ENCODE measurements at places on chromosomes 1 and 21.

GRCh38 chr21:45332415-45332814, 44.7 kb upstream of the POFUT2 start:
- no peak for DNase-seq

DNA sequence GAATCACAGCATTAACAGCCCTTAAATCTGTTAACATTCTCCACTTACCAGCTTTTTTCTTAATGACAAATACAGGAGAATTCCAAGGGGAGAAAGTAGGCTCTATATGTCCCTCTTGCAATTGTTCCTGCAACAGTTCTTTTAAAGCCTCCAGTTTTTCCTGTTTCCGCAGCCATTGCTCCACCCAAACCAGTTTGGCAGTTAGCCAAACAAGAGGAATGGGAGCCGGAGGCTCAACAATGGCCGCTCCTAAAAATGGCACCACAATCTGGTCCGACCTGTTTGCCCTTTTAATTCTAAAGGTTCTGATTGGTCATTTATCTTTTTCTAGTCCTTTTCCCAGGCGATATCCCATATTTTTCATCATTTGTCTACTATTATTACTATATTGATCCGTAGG, 14.0 kb upstream of the L1TD1 start:
- no peak for DNase-seq

- no peak for DNase-seq
Observed at GRCh38 chr21:30582870-30583269, 7.3 kb downstream of the KRTAP22-2 start.

GRCh38 chr1:201501812-201502510, 5.0 kb downstream of the CSRP1 start:
- DNase-seq, result no peak

GRCh38 chr1:241639623-241640148, 483 bp downstream of the CHML start:
- peak; percentile 2 for DNase-seq

- DNase-seq, result no peak
Observed at GRCh38 chr1:101440485-101440884, 203.7 kb downstream of the S1PR1 start.

DNA sequence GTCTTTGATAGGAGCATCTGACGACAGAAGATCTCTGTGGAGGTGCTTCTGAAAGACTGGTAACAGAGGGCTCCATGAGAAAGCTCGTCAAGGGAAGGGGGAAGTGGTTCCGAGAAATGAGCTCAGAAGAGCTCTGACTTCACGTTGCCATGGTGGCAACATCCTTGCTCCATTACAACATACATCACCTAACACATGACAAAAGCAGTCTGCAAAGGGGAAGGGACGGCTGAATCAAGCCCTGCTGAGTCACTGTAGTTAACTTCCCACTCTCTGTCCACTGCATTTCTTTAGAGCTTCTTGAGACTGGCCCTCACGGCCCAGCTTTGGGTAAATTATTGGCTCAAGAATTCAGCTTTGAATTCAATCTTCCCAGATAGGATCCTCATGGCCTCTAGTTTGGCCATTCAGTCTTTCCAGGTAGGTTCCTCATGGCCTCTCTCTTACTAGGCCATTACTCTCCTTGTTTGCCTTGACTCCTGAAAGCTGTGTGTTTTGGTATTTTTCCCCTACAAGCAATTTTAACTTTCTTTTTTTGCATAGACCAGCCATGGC, 88.0 kb upstream of the ZNF648 start:
- DNase-seq, result no peak

- no peak for DNase-seq
Observed at GRCh38 chr1:246214708-246215509, 292.2 kb downstream of the SMYD3 start.

GRCh38 chr1:159023723-159024122, 14.0 kb downstream of the IFI16 start:
- DNase-seq, result no peak

DNA sequence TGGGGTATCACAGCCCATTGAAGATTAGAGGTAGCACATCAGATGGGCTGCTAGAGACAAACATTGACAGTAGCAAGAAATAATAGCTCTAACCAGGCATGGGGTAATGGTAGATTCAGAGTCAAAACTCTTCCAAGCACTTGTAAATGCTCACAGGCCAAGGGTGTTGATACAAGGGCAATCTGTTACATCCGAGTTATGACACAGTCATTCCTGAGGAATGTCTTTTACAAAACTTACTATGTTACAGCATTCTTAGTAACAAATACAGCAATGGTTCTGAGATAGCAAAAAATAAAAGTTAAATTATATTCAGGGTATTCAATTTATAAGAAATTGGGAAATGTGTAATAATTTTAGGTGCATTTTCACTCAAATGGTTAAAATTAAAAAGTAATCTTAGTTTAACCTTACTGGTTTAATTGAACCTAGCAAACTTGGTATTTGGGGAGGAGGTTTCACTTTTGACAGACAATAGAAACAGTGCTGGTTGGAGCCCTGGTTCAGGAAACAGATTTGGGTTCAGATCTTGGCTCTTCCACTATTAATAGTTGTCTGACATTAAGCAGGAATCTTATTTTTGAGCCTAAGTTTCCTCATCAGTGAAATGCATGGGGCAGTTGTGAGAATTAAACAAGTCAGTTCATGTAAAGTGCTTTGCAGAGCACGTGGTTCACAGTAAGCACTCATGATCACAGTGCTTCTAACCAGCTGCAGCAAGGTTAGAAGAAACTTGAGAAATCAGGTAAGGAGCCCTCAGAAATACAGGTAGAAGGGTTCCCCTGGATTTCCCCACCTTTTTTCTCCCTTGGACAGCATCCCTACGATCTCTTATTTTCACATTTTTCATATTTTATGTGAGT, 4.4 kb downstream of the ST3GAL3 start:
- DNase-seq, result no peak

GRCh38 chr1:113219377-113219776, 146.4 kb downstream of the LRIG2 start:
- no peak for DNase-seq

DNA sequence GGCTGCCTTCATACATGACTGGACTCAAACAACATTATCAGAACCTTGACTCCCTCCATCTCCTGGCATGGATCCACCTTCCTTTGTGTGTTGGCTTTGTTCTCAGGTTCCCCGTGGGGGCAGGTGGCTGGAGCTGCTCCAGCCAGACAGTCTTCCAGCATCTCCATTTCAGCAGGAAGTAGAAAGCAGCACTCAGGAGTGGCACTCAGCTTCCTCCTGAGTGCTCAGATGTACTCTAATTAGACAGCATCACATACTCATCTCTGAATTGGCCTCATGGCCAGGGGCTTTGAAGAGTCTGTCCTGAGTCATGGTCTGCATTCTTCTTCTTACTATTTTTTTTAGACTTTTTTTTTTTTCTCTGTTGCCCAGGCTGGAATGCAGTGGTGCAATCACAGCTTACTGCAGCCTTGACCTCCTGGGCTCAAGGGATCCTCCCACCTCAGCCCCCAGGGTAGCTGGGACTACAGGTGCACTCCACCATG, 27.9 kb downstream of the OVAAL start:
- DNase-seq, result no peak

DNA sequence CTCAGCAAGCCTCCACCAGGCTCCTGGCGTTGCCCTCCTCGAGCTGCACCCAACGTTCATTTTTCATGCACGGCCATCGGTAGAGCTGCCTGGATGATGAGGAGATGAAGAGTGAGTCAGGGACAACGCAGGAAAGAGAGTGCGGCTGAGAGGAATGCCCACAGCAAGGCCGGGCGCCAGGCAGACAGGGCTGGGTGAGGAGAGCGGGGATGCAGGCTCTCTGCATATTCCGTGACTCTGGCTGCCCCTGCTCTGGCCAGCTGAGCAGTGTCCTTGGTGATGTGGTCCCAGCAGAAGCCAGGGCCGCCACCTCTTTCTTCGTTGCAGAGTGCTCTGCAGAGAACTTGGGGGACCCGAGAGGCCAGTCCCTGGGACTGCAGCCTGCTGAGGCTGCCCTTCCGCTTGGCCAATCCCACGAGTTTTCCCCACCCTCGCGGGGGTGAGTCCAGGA, 10.8 kb downstream of the UMODL1 start:
- no peak for DNase-seq

GRCh38 chr1:153375511-153375910, at the start of gene S100A12:
TSS of gene S100A12 (minus strand) at chr1:153375621. CDS start at chr1:153374592, 1,029 bp downstream.
- DNase-seq, result no peak

DNA sequence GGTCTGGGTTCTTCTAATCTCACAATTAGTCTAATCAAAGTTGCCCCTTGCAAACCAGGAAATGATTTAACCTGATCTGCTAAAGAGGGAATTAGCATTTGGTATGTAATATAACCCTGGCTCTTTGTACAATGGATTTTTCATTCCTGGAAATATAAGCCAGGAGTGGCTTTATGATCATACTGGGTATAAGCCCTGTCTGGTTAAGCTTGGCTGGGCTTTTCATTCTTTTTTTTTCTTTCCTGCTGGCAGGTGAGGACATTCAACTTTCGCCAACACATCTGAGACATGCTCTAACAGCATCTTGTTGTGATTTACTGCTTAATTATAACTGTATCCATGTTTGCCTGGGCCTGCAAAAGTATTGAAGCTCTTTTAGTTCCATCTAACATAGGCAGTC, 20.4 kb upstream of the SDE2 start:
- DNase-seq, result no peak

DNA sequence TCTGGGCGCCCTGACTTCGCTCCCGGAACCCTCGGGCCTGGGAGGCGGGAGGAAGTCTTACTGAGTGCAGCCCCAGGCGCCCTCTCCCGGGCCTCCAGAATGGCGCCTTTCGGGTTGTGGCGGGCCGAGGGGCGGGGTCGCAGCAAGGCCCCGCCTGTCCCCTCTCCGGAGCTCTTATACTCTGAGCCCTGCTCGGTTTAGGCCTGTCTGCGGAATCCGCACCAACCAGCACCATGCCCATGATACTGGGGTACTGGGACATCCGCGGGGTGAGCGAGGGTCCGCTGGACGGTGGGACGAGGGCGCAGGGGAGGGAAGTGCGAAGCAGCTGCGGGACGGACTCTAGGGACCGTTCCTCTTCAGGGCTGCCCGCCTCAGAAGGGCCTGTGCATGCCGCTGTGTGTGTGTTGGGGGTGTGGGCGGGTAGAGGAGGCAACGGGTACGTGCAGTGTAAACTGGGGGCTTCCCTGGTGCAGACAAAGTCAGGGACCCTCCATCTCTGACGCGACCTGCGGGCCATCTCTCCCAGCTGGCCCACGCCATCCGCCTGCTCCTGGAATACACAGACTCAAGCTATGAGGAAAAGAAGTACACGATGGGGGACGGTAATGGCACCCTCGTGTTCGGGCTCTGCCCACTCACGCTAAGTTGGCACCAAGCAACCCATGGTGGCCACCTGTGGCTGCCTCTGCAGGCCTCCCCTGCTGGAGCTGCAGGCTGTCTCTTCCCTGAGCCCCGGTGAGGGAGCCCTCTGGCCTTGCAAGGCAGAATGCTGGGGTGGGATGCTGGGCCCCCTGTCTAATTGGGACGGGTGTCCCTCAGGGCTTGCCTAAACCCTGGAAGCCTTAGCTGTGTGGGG, at the start of gene GSTM1:
GSTM1 (plus strand) TSS at position 177 of the 859 bp plus-strand sequence; CDS start at position 234, 57 bp downstream.
- peak; percentile 57 for DNase-seq

DNA sequence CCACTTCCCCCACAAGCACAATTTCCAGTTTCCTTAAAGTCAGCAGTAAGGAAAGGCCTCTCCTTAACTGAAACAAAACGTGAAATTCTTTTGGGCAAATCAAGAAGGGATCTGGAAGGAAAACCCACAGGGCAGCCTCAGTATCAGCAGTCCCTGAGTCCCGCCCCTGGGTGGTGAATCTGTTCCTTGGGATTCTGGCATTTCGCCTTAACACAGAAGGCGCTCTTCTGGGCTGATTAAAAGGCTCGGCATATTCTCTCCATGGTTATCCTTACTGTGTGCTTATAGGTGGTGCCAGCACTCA, 12.2 kb upstream of the RAB4A start:
- no peak for DNase-seq

GRCh38 chr1:181656491-181656890, 173.2 kb downstream of the CACNA1E start:
- no peak for DNase-seq

DNA sequence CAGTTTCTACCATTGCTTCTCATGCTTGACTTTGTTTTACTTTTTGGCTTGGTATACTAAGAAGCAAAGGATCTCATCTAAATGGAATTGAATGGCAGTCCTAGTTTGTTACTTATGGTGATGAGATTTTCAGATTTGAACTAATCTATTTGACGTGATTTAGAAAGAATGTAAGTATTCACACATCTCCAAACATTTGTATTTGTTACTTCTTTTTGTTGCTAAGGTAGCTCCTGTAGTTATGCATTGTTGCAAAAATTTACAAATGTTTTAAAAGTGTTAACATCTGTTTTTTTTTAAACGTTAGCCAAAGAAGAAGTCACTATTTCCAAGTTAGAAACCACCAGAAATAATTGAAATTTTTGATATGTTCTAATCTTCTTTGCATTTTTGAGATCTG, 222.5 kb downstream of the RPS6KC1 start:
- DNase-seq, result no peak

DNA sequence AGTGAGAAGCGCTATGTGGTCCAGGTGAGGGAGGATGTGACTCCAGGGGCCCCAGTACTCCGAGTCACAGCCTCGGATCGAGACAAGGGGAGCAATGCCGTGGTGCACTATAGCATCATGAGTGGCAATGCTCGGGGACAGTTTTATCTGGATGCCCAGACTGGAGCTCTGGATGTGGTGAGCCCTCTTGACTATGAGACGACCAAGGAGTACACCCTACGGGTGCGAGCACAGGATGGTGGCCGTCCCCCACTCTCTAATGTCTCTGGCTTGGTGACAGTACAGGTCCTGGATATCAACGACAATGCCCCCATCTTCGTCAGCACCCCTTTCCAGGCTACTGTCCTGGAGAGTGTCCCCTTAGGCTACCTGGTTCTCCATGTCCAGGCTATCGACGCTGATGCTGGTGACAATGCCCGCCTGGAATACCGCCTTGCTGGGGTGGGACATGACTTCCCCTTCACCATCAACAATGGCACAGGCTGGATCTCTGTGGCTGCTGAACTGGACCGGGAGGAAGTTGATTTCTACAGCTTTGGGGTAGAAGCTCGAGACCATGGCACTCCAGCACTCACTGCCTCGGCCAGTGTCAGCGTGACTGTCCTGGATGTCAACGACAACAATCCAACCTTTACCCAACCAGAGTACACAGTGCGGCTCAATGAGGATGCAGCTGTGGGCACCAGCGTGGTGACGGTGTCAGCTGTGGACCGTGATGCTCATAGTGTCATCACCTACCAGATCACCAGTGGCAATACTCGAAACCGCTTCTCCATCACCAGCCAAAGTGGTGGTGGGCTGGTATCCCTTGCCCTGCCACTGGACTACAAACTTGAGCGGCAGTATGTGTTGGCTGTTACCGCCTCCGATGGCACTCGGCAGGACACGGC, 2.2 kb downstream of the CELSR2 start:
- DNase-seq, result no peak

DNA sequence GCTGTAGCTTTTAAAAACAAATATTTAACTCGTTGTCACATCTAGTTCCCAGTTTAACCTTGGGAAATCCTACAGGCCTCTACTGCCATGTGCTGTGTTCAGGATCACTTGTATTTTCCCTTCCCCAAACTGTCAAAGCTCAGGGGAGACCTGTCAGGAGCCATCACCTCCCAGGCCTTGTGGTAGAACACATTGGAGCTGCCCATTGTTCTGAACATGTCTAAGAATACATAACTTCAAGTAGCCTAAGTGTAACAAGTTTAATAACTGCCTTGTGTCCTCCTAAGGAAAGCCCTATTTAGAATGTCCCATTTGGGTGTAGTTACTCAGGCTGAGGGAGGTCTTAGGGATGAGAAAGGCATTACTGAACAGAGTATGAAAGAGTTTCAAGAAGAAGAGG, 28.6 kb upstream of the PIGC start:
- DNase-seq, result no peak
